Mononuclear cell (primary cell): ENCODE measurements at places on chromosomes 1 and 21. TPM values are rescaled to one million over a fixed set of nuclear protein-coding genes. Genes with fewer than 3 reads are reported as not detected.

OLFML3 gene
- total RNA-seq = 4.1 TPM

CRYAA gene
- total RNA-seq = not detected

TRPM2 gene
- total RNA-seq = 2.2 TPM

FAAH gene
- total RNA-seq = 6.2 TPM

FAM167B gene
- not detected for total RNA-seq

CXADR gene
- 0.42 TPM for total RNA-seq

SPATA1 gene
- total RNA-seq = 0.73 TPM

DNAH14 gene
- total RNA-seq = 2.7 TPM

PROK1 gene
- total RNA-seq = not detected

PDZK1 gene
- 0.10 TPM for total RNA-seq

HSPA13 gene
- 52.8 TPM for total RNA-seq
